ENCODE measurements at places on chromosomes 4 and X.

DNA sequence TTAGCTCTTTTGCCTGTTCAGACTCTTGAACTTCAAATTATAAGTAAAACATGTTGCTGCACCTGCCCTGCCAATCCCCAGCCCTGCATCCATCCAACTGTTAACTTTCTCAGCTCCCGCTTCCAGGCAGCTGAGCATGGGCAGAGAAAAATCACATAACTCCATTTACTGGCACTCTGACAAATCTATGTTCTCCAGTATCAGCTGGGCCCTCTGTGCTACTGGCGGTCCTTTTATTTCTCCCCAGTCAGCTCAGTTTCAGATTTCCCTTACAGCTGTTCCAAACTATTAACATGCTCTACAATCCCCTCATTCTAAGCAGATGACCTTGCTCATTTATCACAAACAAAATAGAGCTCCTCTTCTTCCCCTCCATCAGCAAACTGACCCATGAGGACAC, 240.4 kb upstream of the TET2 start:
- no peak for DNase-seq

DNA sequence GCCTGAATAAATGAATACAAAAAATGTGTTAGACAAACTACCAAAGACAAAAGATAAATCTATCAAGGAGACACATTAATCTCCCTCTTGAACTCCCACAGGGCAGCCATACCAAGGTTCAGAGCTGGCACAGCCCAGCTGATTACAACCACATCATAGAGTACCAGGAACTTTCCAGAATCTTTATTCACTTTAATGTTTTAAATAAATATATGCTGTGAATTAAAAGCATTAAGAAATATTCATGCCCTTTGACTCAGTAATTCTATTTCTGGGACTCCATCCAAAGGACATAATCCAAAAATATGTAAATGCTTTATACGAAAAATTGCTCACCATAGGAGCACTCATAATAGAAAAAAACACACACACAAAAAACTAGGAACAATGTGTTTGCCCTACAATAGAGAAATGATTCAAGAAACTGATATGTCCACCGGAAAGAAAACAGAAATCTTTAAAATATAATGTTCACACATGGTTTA, 126.0 kb downstream of the LDB2 start:
- no peak for DNase-seq

- no peak for DNase-seq
Measured at GRCh38 chrX:56099271-56099670, 132.9 kb upstream of the KLF8 start.

DNA sequence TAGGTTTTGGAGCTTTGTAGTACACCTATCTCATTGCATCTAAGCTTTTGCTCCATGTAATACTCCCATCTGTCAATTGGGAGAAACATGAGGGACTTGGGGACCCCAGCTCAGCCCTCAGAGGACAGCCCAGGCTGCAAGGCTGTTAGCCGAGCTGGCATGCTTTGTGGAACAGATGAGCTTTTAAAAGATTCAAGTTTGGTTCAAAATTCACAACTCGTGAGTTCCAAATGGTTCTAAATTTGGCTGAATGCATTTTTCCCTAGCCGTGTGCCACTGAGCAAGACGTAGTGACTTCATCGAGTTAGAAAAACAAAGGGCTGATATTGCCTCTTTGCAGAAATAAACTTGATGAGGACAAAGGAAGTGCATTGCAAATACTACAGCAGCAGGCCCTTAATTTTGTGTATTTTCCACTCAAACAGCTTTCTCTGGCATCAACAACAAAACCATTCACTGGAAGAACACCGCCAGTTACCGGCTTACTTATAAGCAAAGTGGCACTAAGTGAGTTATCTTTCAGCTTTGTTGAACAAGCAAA, 165.0 kb upstream of the HS3ST1 start:
- no peak for DNase-seq

DNA sequence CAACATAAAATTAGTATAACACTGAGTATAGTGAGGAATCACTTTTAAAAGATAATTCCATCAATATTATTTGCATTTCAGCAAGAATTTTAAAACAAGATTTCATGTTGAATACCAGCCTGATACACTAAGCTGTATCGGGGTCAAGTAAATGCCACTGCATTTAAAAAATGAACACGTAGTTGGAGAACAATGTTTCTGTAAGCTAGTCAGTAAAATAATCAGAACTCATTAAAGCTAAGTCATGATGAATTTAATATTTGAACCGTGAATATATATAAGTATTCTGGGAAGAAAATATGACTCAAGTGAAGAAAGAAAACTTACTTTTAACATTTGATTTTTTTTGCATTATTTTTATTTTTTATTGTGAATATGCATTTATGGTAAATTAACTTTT, 611.0 kb upstream of the PABPC4L start:
- no peak for DNase-seq

DNA sequence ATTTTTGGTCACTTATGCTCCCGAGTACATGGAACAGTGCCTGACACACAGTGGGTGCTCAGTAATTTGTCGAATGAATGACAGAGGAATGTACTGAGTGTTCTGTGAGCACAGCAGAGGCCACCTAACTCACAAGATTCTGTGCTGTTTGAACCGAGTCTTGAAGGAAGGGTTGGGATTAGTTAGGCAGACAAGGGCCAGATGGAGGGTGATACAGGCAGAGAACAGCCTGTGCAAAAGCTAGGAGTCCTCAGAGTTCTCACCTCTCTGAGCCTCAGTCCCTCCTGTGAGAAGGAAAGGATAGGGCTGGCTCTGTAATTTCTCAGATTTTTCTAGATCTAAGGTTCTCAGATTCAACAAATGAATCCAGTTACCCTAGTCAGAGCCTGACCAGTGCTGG, 108.8 kb downstream of the NHSL2 start:
- no peak for DNase-seq

GRCh38 chrX:13533726-13534125, 35.7 kb upstream of the EGFL6 start:
- DNase-seq = no peak

DNA sequence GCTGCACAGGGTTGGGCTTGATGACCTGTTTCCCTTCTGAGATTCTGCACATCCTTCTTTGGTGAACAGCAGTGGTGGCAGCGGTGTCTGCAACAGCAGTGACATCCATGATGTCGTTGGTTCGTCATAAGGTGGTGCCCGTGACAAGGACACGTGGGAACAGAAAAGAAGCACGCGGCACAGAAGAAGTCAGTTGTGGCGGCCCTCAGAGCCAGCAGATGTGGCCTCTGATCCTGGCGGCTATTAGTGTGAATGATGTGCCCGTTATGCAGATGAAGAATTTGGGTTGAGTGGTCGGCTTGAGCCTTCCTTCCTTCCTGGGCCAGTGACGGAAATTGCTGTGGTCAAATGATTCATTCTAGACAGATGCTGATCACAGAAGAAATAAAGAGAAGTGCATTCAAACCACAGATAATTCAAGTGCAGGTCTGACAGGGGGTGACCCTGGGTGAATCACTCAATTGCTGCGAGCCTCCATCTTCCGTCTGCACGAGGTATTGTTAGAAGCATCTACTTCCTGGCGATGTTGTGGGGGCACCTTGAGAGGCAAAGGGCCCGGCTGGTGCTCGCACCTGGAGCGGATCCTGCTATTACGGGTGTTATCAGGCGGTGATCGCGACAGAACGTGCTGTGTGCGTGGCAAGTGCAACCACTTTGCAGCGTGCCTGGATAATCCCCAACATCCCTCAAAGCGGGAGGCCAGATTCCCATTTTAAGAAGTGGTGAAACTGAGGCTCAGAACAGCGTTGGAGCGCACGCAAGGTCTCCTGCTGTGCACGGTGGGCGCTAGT, 215.2 kb upstream of the PSAPL1 start:
- DNase-seq = no peak

GRCh38 chr4:164509951-164510350, 244.0 kb upstream of the SMIM31 start:
- DNase-seq = no peak

DNA sequence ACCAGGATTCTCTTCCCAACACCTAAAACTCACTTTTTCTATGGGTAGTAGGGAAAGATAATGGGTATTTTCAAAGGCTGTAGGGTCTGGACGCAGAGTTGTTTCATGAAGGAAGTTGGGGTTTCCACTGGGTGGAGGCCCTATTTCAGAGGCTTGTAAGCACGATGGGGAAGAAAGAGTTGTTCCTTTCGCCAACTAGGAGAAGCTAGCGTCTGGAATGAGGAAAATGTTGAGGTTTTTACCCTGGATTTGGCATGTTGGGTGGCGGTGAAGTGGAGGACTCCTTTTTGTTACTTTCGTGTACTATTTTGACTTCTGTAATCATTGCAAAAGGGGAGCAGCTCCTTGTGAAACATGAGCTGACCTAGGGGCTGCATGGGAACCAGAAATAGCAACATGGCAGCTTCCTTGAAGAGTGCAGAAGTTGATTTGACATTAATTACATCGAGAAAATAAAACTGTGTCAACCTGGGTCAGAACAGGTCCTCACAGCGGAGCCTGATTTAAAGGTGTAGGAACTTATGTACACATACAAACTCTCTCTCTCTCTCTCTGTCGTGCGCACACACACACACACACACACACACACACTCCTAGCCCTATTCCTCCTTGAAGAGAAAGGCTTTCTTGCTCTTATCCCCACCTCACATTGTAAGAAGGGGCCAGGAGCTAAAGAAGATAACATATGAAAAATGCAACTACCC, 19.1 kb downstream of the VSIG4 start:
- DNase-seq = no peak

GRCh38 chrX:9135901-9136510, 102.1 kb upstream of the FAM9B start:
- DNase-seq = no peak

GRCh38 chr4:6307891-6308290, 38.2 kb downstream of the WFS1 start:
- DNase-seq = no peak

- no peak for DNase-seq
Measured at GRCh38 chr4:20916106-20916505, 215.8 kb downstream of the PACRGL start.

- DNase-seq = no peak
Measured at GRCh38 chr4:1544861-1545281, 138.6 kb upstream of the NKX1-1 start.

DNA sequence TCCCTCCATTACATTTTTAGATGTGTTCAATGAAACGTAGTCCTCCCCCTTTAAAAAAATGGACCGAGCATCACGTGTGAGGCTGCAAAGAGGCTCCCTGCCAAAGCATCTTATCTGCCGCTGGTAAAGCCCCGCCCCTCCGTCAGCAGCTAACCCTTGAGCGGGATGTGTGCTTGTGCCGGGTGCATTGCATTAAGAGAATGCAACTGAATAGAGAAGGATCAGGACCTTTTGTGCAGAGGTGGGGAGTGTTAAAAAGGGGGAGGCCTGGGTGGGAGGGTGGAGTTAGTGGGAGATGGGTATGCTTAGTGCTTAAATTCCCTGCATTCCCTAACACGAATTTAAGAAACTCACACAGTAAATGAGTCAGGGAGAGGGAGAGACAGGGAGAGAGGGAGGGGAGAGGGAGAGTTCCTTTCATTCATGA, 66.0 kb downstream of the TBL1X start:
- peak; percentile 43 for DNase-seq

DNA sequence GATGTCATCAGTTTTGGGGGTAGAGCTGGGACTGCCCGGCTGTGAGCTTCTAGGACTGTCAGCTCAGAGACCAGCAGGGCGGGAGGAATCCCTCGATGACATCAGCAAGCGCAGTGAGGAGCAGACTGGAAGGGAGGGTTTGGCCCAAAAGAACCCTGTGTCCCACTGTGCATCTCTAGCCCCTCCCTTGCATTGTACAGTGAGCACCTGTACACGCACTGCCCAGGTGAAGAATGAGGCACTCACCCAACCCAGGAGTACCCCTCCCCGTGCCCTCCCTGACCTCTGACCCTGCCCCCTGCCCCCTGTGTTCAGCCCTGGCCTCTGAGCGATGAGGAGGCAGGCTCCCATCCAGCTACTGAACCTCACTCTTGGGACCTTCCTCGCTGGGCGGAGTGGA, 92.9 kb downstream of the HMX1 start:
- DNase-seq = no peak

DNA sequence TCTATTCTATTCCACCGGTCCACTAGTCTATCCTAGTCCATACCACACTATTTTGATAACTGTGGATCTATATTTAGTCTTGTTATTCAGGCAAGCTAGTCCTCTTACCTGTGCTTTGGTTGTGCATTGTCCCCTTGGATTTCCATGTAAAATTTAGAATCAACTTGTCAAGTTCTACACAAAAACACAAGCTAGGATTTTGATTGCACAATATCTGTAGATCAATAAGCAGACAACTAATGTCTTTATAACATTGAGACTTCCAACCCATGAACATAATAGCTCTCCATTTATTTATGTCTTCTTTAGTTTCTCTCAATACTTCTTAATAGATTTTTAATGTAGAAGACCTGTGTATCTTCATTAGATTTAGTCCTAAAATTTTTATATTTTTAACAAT, 10.2 kb upstream of the BBS12 start:
- DNase-seq = no peak
